ENCODE measurements at places on chromosomes 13 and 19.

DNA sequence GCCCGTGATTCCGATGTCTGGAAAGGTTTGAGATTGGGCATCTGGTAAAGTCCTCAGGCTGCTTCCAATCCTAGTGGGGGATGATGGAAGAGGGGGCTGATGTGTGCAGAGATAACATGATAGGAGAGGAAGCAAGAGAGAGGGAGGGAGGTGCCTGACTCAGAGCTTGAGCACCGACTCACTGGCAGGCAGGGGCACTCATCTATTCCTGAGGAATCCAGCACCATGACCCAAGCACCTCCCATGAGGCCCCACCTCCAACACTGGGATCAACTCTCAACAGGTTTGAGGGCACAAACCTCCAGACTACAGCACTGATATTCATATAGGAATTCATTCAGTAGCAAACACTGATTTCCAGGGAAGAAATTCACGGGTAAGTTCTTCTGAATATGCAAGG lies 5.6 kb upstream of the SIGLEC9 start:
- no peak for DNase-seq

DNA sequence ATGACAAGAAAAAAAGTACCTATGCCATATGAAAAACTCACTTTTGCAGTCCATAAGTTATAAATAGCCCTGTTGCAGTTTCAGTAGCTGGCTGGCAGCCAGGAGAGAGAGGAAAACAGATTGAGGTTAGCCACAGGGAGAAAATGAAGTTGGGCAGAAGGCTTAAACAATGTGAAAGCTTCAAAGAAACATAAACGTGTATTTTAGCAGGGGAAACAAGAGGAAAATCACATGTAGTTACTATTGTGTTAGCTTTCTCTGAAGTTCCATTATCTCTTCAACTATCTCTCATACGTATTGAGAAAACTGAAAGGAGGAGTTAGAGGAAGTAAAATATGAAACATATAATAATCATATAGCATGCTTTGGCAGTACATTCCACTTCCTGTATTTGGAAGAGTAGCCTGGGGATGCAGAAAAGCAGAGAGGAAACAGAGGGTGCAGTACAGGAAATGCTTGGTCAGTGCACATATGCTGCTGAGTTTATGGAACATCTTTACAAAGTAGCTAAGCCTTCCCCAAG lies 1551.1 kb downstream of the EFNB2 start:
- DNase-seq: no peak

DNA sequence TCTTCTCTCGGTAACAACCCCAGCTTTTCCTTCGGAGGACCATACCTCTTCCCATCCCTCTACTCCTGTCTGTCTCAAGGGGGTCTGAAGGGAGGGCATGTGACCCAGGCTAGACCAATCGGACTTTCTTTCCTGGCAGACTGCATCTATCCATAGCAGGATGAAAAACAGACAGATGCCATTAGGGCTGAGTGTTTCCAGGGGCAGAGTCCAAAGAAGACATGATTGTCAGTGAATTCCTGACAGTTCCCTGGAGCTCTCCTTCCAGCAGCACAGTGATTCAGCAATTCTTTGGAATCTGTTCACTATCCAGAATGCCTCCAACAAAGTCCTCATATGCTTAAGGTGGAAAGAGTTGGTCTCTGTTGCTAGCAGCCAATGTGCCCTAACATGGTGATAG lies 189.8 kb downstream of the KCTD12 start:
- DNase-seq: no peak

DNA sequence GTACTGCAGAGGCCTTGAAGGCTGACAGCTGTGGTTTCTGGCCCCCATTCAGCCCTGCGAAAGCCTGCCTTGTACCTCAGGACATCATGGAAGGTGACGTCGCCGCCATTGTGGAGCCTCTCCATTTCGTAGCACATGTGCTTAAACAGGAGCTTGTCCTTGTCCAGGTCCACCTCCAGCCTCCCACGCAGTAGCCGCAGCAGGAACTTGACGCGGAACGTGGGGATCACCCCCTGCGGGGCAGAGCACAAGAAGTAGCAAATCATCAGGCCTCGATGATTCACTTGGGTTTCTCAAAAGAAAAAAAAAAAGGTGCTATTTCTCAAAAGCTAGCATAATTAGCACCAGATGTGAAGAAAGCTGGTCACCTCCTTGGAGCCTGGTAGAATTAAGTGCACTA lies 351.0 kb downstream of the NALCN start:
- DNase-seq: no peak

DNA sequence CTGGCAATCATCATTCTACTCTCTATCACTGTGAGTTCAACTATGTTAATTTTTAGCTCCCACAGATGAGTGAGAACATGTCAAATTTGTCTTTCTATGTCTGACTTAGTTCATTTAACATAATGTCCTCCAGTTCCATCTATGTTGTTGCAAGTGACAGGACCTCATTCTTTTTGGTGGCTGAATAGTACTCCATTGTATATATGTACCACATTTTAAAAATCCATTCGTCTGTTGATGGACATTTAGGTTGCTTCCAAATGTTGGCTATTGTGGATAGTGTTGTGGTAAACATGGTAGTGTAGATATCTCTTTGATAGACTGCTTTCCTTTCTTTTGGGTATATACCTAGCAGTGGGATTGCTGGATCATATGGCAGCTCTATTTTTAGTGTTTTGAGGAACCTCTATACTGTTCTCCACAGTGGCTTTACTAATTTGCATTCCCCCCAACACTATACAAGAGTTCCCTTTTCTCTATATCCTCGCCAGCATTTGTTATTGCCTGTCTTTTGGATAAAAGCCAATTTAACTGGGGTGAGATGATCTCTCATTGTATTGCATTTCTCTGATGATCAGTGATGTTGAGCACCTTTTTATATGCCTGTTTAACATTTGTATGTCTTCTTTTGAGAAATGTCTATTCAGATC lies 124.1 kb downstream of the PCCA start:
- DNase-seq: no peak

DNA sequence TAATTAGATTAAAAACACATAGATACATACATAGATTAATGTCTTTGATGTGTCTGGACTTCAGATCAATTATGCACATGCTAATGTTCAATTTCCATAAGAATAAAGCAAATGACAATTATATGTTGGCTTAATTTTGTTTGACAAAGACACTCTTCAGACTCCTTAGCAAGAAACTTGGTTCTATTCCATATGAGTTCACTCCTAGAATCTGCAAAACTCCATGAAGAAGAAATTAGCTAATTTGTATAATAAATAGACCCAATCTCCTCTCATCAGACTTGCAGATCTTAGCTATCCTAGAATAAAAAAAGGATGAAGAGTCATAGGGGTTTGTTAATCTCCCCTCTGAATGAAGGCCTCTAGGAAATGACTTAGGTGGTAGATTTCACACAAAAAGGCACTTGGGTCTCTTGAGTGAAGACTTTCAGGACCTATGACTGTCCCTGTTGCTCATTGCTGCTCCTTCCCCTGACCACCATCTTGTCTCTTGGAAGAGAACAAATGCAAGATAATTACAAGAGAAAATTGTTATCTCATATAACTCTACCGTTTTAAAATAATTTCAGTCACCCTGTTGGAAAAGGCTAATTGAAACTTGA lies 302.2 kb downstream of the EFNB2 start:
- no peak for DNase-seq

DNA sequence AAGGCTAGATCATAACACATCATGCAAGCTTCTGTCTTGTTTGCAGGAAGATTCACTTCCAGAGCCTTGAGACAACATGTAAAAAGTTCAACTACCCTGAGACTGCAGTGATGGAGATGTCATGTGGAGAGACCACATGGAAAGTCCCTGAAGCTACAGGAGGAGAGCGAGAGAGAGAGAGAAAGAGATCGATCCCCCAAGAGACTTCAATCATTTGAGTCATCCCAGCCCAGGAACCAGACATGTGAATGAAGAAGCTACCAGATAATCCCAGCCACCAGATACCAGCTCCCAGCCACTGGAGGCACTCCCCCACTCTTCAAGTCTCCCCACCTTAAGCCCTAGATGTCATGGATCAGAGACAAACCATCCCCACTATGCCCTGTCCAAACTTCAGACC lies 10.7 kb upstream of the EVI5L start:
- no peak for DNase-seq

DNA sequence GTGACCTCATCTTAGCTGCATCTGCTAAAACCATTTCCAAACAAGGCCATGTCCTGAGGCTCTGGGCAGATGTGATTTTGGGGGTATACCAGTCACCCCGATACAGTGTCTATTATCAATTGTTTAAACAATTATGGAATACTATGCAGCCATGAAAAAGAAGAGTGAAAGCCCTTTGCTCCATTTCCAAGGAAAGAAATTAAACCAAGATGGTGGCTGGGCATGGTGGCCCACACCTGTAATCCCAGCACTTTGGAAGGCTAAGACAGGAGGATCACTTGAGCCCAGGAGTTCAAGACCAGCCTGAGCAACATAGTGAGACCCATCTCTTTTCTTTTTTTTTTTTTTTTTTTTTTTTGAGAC lies 763 bp downstream of the TEKTIP1 start:
- no peak for DNase-seq

DNA sequence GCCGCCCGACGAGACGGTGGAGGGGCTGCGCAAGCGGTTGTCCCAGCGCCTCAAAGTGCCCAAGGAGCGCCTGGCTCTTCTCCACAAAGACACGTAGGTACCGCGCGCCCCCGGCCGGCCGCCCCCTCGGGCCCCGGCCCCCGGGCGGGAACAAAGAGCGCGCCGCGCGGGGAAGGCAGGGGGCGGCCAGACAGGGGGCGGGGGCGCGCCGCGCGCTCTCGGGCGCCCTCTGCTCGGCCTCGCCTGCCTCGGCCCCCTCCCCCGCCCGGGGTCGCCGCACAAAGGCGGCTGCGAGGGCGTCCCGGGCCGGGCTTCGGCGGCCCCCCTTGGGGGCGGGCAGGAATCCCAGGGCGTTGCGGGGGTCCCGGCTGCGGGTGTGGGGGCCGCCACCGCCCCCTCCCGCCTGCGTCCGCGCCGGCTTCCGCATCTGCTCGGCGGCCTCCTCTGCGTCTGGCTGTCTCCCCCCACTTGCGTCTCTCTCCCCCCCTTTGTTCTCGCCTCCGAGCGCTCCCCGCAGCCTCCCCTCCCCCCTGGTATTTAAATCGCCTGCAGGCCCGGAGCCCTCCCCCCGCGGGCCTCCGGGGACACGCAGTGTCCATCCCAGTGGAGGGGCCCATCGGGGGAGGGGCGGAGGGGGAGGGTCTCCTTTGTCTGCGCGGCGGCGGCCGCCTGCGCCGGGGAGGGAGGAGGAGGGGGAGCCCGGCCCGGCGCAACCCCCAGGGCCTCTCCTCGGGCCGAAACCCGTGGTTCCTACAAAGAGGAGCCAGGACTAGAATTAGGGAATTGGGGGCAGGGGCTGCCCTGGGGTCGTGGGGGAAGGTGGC lies 2.3 kb downstream of the MIDN start:
- DNase-seq: no peak
